ENCODE measurements at places on chromosomes 3 and 15. TPM values are rescaled to one million over a fixed set of nuclear protein-coding genes. Genes with fewer than 3 reads are reported as not detected.

CPN2 gene
- total RNA-seq, result not detected

CLDN18 gene
- not detected for total RNA-seq

NLGN1 gene
- total RNA-seq, result 6.1 TPM

WWTR1 gene
- 205 TPM for total RNA-seq

IL20RB gene
- total RNA-seq, result 3.9 TPM

PIGZ gene
- 1.9 TPM for total RNA-seq

HDAC11 gene
- 3.9 TPM for total RNA-seq

MESP2 gene
- total RNA-seq, result 2.9 TPM

SEC22A gene
- total RNA-seq, result 44.6 TPM

NANOGP8 gene
- total RNA-seq, result not detected

ARPIN gene
- total RNA-seq, result 23.0 TPM

STX19 gene
- not detected for total RNA-seq

BNIP2 gene
- total RNA-seq, result 408 TPM

EIF4A2 gene
- 383 TPM for total RNA-seq

CD276 gene
- total RNA-seq, result 87.3 TPM
